ENCODE measurements at places on chromosomes 13 and 19.

- DNase-seq: no peak
Observed at GRCh38 chr13:21584973-21585592, 18.9 kb downstream of the MICU2 start.

DNA sequence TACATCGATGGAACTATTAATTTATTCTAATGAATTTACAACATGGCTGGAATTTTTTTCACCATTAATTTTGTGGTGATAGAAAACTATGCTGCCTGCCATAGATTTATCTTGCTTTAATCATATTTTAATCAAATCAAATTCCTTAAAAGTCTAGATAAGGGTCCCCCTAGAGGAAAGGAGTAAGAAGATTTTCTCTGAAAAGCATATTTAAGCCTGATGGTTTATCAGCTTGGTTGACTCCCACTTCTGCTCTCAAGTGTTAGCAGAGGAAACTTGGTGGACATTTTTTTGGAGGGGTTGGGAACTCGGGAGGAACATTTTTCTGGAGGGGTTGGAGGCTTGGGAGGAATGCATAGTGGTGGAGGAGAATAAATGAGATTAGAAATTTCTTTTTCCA lies 253.3 kb downstream of the KCNRG start:
- no peak for DNase-seq

- no peak for DNase-seq
Observed at GRCh38 chr13:97752961-97753668, 200.4 kb upstream of the IPO5 start.

DNA sequence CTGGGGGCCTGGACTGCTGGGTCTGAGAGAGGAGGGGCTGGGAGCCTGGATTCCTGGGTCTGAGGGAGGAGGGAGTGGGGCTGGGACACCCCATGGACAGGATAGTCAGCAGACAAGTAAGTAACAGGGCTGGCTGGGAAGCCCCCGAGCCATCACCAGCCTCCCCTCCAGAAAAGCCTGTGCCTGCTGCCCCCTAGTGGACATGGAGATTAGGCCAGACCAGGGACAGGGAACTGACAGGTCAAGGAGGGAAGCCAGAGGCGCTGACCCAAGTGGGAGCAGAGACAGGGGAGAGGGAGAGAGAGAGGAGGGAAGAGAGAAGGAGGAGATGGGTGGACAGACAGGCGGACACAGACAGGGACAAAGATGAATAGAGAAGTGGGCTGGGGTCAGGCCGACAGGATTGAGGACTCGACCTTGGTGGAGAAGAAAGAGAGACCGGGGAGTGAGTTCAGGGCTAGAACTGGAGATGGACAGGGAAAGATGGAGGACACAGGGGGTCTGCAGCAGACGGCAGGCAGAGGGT lies 6.7 kb upstream of the ERFL start:
- peak; percentile 94 for DNase-seq

DNA sequence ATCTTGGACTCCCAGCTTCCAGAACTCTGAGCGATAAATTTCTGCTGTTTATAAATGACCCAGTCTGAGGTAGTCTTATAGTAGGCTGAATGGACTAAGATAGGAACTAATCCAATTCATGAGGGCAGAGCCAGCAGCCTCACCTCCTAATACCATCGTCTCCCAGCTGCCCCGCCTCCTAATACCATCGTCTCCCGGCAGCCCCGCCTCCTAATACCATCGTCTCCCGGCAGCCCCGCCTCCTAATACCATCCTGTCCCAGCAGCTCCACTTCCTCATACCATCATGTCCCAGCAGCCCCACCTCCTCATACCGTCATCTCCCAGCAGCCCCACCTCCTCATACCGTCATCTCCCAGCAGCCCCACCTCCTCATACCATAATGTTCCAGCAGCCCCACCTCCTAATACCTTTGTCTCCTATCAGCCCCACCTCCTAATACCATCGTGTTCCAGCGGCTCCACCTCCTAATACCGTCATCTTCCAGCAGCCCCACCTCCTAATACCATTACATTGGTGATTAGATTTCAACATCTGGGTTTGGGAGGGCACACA lies 2.4 kb upstream of the ARGLU1 start:
- DNase-seq: peak; percentile 95

- no peak for DNase-seq
Observed at GRCh38 chr13:25286308-25286968, 850 bp downstream of the MTMR6 start.

DNA sequence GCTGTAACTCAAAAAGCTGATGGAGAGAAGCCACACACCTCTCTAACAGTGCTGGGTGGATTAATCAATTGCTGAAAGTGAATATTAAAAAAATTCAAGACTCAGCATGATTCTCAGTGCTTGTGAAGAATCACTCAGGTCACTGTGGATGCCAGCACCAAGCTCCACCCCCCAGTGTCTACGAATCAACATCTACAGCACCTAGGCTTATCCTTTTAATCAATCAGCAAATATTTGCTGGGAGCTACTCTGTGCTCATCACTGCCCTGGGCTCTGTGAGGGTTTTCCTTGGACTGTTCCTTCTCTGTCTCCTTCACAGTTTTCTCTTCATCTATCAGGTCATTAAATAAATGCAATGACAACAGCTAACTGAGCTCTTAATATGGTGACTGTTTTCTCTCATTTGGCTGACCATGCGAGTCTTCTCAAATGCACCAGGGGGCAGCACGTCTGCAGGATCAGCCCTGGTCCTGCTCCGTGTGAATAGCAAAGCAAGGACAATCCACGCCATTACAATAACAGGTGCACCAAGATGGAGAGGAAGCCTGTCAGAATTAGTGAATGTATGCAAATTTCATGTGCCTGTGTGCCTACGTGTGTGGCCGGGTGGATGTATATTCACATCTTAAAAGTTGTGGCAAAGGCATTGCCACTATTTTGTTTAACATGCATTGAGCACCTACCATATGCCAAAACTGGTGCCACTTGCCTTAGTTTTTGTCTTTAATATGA lies 14.6 kb upstream of the C13orf42 start:
- DNase-seq: no peak

- DNase-seq: no peak
Observed at GRCh38 chr13:34152409-34152808, 334.5 kb downstream of the RFC3 start.

GRCh38 chr19:3324405-3324856 lies 42.0 kb upstream of the NFIC start:
- DNase-seq: no peak

DNA sequence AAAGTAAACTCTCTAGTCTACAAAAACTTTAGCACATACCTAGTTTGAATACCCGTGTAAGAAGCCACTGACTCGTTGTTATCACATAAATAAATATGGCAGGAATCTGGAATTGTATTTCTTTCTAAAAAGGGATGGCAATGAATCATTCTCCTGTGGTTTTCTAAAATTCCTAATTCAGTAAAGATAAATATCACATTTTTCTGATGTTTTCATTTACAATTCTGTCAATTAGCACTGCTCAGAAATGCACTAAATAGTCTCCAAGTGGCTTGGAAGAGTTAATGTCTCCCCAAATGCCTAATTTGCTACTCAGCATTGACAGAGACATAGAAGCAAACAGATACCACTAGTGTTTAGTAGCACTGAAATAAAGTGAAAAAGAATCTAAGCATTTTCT lies 547.7 kb upstream of the SLITRK1 start:
- no peak for DNase-seq
